ENCODE measurements at places on chromosomes 2 and 18.

- no peak for DNase-seq
Measured at GRCh38 chr2:235541838-235542549, 48.2 kb downstream of the AGAP1 start.

- DNase-seq, result no peak
Measured at GRCh38 chr18:41456831-41457230, 498.2 kb upstream of the PIK3C3 start.

DNA sequence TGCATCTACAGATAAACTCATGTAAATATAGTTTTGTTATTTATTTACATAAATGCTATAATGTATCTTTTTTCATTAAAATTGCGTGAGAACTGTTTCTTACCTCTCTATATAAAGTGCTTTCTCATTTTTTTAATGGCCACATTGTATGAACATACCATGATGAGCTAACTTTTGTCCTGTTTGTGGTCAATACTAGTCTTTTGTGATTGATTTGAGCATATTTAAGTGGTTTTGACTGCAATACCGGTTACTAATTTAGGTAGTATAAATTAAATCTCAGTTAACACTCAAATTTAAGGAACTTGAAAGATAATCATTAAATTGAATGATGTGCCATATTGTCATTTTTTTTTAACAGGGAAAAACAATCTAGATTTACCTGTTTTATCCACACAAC is 108.2 kb downstream of the HAUS1 start:
- no peak for DNase-seq

GRCh38 chr2:70461981-70462876 is 91.4 kb downstream of the TGFA start:
- no peak for DNase-seq

Measured in GM03348 (cell line).